NCI-H460 (cell line): ENCODE measurements at places on chromosomes 1 and 21. TPM values are rescaled to one million over a fixed set of nuclear protein-coding genes. Genes with fewer than 3 reads are reported as not detected.

Gene TEX38
- not detected in 2 replicates for total RNA-seq

Gene RGS4
- total RNA-seq, result not detected in 2 replicates

Gene ATPAF1
- total RNA-seq, result 43.5 and 50.2 TPM in 2 replicates

Gene VCAM1
- total RNA-seq, result not detected in 2 replicates

Gene AMIGO1
- 1.2 and 1.4 TPM in 2 replicates for total RNA-seq

Gene PDE9A
- 5.2 and 5.3 TPM in 2 replicates for total RNA-seq

- no peak for DNase-seq
These were observed at the start of gene SLC37A1 for GRCh38 chr21:42513151-42513984. TSS of gene SLC37A1 (plus strand) at chr21:42513852. CDS start at chr21:42518455, 4,603 bp downstream.

DNA sequence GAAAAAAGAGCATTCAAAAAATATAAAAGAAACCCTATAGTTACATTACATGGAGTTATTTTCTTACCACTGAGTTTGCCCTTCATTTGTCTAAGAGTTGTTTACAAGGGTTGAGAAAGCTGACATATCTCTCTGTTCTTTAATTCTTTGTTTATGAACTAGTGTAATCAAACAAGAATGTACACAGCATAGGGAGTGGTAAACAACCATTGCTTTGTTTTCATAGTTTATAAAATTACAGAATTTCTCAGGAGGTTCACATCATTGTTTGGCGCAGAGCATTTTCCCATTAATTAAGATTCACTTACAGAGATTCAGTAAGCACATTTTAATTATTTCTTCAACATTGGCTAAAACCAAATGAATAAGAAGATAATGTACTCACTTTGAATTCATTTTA is 87.6 kb downstream of the IFI44 start:
- DNase-seq, result no peak

- DNase-seq, result no peak
These were observed 63.9 kb upstream of the HSD17B7 start for GRCh38 chr1:162726555-162726954.

DNA sequence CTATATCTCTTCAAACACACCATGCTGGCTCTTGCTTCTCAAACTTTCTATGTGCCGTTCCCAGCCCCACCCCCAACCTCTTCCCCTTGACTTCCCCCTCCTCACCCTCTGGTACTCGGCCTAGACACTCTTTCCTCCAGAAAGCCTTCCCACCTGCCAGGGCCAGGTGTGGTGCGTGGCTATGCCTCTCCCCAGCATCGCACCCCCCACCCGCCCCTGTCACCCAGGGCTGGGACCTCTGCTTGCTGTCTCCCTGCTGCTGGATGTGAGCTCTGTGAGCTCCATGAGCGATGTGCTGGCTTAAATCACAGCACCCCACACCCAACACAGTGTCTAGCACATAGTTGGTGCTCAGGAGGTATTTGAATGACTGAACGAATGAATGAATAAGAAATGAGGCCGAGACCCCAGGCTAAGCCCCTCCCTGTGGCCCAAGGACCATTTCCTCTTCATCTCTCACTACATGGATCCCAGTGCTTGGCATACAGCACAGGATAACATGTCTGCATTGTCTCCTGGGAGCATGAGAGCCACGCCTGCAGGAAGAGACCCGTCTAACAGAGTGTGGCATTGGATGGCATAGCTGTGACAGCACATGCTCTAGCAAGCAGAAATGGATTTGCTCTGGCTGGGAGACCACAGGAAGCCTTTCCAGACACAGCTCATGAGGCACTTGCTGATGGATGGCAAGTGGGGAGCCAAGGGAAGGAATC is 19.7 kb downstream of the TNNT2 start:
- DNase-seq, result no peak

DNA sequence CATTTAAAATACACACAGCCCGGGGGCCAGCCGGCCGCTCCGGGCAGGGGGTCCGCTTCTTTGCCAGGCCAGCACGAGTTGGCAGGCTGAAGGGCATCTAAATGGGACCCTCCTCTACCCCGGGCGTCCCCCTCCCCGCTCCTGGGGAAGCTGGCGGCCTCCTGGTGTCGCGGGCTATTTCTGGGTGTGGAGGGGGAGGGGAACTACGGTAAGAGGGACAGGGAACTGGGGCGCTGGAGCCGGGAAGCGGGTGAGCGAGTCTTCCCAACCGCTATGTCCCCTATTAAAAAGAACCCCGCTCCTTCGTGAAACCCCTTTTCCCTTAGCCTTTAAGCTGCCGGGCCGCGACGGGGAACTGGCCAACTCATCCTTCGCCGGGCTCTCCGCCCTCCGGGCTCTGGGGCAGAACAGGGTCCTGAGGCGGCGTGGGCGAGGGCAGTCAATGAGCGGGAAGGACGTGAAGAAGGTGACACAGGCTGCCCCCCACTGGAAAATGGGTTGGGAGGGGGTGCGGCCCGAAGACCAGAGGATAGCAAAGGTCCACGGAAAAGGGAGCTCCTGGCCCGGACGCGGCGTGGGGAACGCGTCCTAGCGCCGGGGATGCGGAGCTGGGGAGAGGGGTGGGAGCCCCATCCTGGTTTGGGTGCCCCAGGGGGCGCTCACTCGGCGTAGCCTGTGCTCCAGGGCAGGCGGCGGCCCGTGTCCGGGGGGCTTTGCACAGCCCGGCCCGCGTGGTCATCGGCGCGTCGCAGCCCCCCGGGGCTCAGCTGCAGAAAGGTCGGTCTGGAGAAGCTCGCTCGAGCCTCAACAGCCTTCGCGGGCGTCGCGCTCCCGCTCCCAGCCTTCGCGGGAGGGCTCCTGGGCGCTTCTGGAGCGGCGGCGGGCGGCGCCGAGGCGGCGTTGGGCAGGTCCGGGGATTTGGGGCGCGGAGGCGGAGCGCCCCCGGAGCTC is 544 bp downstream of the PPM1J start:
- no peak for DNase-seq

GRCh38 chr1:237470712-237471338 is 419.9 kb downstream of the ZP4 start:
- peak; percentile 94 for DNase-seq

- no peak for DNase-seq
These were observed 83.6 kb downstream of the GRIK3 start for GRCh38 chr1:36950604-36951291.

DNA sequence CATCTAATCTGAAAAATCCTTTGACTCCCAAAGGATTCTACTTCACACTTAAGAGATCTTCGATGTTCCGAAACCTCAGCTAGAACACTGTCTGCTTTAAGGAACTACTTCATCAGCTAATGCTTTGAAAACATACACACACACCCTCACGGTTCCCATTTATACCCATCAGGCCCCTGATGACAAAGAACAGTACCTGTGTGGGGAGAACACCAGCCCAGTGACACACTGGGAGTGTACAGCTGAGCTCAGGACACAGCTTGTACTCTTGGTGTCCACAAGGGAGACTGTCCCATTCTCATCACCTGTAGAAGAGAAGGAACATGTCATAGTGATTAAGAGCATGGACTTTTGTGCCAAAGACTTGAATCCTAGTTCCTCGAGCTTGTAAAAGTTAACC is 6.6 kb downstream of the WDR77 start:
- no peak for DNase-seq

DNA sequence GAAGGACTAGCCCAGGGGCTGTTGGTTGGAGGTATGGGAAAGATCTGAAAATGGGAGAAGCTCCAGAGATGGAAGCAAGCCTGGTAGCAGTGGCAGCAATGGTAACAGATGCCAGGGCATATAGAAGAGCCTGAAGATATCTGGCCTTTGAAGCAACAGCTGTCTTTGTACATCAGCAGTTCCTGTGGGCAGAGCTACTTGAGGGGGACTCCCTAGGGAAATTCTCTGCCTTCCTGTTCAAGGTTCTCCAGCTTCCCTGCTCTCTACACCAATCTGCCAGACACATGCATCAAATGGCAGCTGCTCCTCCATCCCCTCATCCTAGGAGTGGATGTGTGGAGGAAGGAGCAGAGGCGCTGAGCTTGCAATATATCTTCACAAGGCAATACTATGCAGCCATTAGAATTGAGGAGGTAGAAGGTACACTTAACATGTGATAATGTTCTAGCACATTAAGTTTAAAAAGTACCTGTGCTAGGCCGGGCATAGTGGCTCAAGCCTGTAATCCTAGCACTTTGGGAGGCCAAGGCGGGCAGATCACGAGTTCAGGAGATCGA is 2.2 kb downstream of the TMEM35B start:
- DNase-seq, result no peak

- no peak for DNase-seq
These were observed 125.8 kb downstream of the SLC45A1 start for GRCh38 chr1:8443558-8444194.

- DNase-seq, result no peak
These were observed 277.6 kb downstream of the PBX1 start for GRCh38 chr1:164836614-164837018.
